Effector memory CD4-positive, alpha-beta T cell (primary cell): ENCODE measurements at places on chromosomes 4 and X.

- no peak for DNase-seq
Measured at GRCh38 chr4:184280591-184281071, 63.0 kb upstream of the ENPP6 start.

DNA sequence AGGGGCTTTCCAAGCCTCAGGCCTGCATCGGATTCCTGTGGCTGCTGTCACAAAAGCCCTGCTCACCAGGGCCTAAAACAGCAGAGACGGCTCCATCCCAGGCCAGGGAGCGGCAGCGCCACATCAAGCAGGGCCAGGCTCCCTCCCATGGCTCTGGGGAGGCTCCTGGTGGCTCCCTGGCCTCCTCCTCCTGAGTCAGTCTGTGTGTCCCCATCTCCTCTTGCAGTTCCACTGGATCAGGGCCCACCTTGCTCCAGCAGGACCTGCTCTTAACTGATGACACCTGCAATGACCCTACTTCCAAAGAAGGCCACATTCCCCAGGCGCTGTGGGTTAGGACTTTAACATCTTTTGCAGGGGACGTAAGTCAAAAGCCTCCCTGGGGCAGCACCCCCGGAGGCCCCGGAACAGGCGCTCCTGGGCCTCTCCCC is 51.9 kb downstream of the CPZ start:
- DNase-seq: no peak

GRCh38 chr4:47219586-47219985 is 188.2 kb downstream of the GABRB1 start:
- no peak for DNase-seq

DNA sequence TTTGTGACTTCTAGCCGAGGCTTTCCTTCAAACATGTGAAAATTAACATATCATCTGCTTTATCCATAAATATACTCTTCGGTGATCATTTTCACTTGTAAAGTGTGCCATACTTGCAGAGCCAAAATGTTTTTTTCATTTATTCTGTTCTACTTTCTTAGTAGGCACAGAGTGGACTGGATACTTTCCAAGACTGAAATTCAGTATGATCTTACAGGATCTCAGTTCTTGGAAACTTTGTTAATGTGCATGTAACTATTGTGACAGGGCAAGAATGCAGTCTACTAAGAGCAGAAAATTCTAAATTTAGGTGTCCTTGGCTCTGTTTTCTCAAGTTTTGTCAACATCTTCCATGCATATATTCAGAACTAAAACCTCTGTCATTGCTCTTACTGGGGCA is 284.9 kb downstream of the TEX13A start:
- DNase-seq: no peak

- no peak for DNase-seq
Measured at GRCh38 chr4:93779228-93779627, 49.3 kb upstream of the ATOH1 start.

- no peak for DNase-seq
Measured at GRCh38 chr4:1608821-1609500, 75.2 kb downstream of the FAM53A start.

DNA sequence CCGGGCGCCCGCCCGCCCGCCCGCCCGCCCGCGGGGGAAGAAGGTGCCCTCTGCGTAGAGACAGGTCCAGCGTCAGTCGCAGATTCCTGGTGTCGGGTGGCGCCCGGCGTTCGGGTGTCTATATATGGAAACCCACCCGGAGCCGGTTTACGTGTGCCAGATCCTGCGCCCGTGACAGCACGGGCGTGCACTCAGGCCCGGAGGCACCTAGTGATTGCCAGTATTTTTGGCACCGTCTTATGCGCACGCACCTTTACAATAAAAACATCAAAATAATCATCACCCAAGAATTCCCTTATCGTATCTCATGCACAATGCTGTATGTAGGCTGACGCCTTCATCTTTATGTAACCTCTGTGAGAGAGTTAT is 519 bp downstream of the SLC25A4 start:
- no peak for DNase-seq

DNA sequence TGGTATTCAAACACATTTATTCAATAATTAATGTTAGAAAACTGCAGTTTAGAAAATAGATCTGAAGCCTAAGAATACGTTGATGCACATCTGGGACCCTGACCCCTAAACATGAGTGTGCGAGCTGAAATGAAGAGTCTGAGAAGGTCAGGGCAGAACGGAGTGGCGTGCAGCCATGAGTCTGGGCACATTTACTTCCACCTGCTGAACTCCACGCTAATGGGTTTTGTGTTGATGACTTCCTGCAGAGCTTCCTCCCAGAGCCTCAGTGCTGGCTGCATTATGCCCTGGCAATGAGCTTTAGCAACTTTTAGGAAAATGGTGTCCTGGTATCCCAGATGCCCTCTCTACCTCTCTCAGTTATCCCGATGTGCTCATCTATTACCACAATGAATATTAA is 53.1 kb downstream of the FAM114A1 start:
- no peak for DNase-seq

GRCh38 chrX:155747520-155747919 is 133.6 kb upstream of the VAMP7 start:
- DNase-seq: no peak

DNA sequence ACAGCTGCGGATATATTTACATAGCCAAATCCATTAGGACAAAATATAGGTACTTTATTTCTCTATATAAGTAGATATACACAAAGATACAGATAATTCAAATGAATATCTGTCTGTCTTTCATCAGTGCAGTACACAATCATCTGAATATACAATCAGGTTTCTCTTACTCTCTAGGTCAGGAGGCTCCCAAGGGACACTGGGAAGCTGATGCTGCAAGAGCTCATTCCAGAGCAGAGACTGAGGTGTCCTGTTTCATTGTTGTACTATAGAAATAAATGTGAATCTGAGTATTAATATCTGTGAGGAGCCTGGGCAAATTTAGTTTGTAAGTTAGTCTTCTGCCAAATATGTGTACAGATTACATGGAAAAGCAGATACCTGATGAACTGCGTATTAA is 4.2 kb downstream of the TLL1 start:
- no peak for DNase-seq

DNA sequence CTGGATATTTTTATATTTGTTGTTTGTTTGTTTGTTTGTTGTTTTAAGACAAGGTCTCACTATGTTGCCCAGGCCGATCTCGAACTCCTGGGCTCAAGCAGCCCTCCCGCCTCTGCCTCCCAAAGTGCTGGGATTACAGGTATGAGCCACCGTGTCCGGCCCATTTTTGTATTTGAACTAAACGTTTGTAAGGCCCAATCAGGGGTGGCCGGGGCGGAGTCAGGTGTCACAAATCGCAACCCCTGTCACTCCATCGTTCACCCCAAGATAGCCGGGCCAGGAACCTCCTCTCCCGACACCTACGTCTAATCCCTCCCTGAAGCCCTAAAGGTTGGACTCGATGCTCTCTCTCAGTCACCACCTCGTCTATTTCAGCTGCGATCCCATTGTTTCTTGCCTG is 722 bp upstream of the EFHC2 start:
- DNase-seq: peak; percentile 39

DNA sequence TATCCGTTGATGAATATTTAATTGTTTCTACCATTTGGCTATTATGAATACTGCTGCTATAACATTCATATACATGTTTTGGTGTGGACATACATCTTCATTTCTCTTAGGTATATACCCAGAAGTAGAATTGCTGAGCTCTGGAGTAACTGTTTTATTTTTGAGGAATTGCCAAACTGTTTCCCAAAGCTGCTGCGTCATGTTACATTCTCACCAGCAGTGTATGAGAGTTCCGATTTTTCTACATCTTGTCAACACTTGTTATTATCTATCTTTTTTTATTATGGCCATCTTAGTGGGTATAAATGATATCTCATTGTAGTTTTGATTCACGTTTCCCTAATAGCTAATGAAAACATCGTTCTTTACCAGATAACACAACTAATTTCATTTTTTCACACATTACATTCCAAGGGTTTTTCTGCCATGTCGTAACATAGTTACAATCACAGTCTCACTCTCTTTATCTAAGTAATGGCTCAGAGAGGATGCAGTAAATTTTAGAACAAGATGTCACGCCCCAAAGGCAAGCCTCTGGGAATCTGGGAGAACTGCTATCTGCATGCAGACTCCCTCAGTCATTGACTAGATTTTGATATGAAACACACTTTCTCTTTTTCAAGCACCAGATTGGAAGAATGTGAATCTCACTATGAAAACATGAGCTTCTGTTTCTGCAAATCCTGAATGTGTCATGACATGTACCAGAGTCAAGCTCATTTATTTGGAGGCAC is 10.3 kb downstream of the ARHGAP6 start:
- DNase-seq: no peak

DNA sequence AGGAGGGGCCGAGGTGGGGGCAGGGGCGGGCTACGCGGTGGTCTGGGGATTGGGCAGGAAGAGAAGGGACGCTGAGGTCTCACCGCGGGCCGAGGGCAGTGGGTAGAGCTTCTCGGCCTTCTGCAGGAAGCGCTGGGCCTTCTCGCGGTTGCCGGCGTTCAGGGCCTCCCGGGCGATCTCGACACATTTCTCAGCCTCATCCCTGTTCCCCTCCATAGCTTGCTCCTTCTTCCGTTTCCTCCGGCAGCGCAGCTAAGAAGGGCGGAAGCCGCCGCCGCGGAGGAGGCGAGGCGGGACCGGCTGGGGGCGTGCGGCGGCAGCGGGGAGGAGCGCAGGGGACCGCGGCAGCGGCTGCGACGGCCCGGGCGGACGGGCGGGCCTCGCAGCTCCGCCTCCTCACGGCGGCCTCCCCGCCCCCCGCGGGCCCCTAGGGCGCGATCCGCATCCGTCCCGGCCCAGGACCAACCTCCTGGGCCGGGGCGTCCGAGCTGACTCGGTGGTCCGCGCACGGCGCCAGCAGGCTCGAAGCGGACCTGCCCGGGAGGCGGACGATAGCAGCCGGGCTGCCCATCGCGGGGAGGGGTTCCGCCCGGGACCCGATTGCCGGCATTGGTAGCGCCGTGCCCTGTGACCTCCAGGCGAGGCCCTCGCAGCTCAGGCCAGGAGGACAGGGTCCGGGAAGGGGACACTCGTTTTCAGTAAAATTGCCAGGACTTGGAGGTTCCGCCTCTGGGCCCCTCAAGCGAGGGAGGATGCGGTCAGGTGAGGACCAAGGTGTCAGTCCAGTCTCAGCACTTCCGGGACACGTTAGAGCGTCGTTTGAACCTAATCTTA is at the start of gene DNAJB14:
Gene DNAJB14, minus strand, starts transcription at position 263 of the 834 bp plus-strand sequence. Its CDS starts 47 bp downstream, at position 216.
- peak; percentile 74 for DNase-seq

GRCh38 chr4:20444599-20445337 is 193.1 kb downstream of the SLIT2 start:
- no peak for DNase-seq

DNA sequence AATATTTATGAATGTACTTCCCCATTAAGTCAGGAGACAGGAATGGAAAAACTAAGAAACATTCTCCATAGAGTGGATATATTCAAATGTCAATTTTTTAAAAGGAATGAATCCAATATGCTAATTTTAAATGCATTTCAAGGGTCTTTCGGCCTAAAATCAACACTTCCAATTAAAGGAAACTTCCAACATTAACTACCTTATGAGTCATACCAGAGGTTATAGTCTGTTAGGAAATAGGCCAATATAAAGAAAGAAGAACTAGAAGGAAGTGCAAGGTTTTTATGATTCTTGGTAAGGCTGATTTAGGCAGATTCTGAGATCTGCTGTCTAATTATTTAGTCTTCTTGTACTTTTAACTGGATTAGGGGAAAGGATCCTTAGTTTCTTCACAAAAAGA is 260.1 kb upstream of the EDNRA start:
- no peak for DNase-seq

GRCh38 chr4:101851672-101852071 is 61.1 kb downstream of the BANK1 start:
- no peak for DNase-seq

DNA sequence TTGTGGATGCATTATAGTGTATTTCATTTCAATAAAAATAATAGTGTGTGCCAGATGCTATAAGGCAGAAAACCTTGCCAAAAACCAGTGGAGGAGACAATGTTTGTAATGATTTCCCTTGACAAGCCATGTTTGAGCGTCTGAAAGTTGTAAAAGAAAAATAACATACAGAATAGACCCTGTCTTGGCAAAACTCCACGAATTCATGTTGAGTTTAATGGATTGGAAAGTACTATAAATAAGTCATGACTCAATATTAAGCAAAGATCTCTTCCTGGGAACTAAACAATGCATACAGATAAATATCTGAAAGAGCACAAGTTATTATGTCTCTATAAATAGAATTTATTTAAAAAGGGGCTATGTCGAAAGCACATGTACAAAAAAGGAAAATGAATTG is 543.5 kb downstream of the GABRG1 start:
- no peak for DNase-seq

DNA sequence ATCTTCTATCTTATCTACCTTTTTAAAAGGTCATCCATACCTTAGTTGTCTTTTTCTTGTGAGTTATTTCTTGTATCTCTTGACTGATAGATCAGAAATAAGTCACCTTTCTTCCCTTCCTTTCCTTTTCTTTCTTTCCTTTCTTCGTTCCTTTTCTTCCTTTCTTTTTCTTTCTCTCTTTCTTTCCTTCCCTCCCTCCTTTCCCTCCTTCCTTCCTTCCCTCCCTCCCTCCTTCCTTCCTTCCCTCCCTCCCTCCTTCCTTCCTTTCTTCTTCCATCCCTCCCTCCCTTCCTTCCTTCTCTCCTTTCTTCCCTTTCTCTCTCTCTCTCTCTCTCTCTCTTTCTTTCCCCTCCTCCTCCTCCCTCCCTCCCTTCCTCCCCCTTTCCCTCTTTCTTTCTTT is 93.5 kb downstream of the CEP135 start:
- no peak for DNase-seq

DNA sequence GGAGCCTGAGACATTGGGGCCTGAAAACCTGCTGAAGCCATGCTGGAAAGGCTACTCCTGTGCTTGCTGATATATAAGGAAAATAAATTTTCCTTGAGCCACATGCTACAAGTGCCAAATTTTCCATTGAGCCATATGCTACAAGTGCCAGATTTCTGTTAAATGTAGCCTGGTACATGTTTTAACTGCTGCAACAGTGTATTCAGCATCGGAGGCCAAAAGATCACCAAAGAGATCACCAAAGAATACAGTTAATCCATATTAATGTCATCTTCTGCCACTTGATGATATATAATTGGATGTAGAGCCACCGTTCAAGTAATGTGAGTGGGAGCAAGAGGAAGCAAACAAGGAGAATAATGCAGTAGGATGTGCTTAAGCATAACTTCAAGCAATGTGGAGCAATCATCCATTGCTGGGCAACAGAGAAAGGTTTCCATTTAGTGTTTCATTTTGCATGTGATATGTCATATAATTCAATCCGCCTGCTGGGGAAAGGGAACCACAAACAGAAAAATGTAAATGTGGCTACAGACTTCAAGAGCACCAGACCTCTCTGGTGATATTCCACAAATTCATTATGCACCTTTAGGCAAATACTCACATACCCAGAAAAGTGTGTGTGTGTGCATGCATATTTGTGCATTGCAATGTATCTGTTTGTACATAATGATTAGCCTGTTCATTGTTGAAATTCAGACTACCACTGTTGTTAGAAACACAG is 295.9 kb downstream of the KCNIP4 start:
- no peak for DNase-seq
